ENCODE measurements at places on chromosomes 2 and 18.

DNA sequence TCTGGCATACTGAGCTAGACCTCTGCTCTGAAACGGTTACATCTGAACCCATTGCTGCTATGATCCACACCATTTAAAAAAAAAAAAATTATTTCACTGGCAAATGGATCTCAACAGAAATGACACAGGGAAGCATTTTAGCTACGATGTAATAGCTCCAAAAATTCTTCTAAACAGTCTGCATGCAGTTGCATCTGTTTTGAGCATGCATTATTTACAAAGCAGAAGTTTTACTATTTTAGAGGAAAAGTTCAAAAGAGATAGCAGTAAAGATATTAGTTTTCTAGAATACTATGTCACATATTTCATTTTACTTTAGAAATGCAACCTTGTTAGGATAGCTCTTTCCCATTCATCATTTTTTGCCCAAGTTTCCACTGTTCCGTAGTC lies 265.7 kb downstream of the MEIS1 start:
- no peak for DNase-seq

- DNase-seq = no peak
These were observed 6.6 kb upstream of the RPL37A start for GRCh38 chr2:216491793-216492596.

DNA sequence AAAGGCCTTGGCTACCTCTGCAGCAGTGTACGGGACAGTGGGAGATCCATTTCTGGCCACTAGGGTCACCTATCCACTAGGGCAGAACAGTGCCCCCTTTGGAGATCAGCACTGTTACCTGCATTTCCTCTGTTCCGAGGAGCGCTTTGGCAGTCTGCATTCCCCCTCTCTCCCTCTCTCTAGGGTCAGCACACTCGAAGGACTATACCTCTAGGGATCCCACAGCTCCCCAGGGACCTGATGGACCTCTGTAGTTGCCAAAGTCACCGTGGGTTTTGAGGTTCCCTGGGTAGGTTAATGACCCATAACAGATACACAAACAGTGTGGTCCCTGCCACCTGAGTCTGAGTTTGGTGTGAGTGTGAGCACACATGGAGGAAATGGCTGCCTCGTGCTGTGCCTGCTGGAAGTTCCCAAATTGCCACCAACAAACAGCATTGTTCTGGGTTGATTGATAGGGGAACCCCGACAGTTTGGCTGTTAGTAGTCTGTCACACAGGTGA lies 99.8 kb upstream of the VWC2L start:
- no peak for DNase-seq

DNA sequence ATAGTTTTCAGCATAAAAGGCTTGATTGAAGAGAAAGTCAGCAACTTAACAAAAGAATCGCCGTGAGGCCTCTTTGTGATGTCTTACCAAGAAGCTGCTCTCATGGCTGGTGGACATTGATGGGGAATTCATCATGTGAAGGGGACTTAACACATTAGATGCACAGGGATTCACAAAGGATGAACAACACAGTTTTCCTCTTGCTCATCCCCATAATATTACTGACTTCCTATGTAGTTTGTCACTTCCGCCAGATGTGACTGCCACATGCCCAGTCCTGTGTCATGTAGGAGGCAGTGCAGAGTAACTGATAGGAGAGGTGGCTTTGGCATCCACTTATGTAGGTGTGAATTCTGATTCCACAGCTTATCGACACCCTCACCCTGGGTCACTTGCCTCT lies 232.6 kb upstream of the LYPD1 start:
- peak; percentile 27 for DNase-seq
